ENCODE measurements at places on chromosomes 3 and 15.
A peak's percentile ranks its signal among the peaks of the same experiment; 100 is the strongest.

DNA sequence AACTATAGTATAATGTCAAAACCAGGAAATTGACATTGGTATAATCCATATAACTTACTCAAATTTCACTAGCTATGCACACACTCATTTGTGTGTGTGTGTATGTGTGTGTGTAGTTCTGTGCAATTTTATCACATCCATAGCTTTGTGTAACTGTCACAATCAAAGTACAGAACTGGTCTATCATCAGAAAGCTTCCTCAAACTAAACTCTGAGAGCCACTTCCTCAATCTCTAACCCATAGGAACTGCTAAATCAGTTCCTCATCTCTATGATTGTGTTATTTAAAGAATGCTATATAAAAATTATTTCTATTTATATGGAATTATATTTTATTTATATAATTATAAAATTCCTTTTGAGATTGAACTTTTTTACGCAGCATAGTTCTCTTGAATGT lies 18.1 kb downstream of the LNP1 start:
- no peak for DNase-seq

- DNase-seq = no peak
Measured at GRCh38 chr3:171339598-171339997, 120.6 kb downstream of the TNIK start.

- peak; percentile 97 for DNase-seq
Measured at GRCh38 chr15:85494048-85494777, 113.8 kb downstream of the AKAP13 start.

GRCh38 chr3:10757821-10758130 lies 58.3 kb upstream of the SLC6A11 start:
- no peak for DNase-seq

DNA sequence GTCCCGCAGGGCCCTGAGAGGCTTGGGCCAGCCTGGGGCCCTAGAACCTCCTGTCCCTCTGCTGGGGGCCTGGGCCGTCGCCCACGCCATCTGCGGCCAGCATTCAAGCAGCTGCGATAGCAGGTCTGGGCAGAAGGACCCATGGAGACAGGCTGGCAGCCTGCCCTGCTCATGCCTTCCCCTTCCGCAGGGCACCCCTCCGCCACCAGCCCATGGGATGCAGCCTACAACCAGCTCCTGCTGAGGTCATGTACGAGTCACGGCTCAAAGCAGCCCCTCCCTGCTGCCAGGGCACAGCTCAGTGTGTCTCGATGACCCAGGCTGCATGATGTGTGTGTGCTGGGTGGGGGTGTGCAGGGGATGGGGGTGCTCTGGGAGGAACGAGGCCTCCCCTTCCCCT lies 27.8 kb downstream of the DUSP7 start:
- no peak for DNase-seq

DNA sequence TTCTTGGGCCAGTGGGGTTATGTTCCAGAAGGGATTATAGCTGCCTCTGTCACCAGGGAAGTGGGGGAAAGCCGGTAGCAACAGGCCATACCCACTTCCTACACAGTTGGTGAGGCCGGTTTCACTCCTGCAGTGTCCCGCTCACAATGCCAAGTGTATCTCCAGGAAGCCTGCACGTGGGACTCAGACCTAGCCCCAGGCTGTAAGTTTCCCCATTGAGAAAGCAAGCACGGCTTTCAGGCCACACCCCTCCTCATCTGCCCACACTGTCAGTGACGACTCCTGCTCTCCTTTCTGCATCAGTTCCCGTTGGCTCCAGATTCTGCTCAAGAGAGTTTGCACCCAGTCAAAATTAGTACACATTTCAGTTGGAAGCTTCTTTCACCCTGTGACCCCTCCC lies 51.6 kb upstream of the CPOX start:
- no peak for DNase-seq

GRCh38 chr3:191369616-191370010 lies 39.3 kb upstream of the UTS2B start:
- DNase-seq = no peak

DNA sequence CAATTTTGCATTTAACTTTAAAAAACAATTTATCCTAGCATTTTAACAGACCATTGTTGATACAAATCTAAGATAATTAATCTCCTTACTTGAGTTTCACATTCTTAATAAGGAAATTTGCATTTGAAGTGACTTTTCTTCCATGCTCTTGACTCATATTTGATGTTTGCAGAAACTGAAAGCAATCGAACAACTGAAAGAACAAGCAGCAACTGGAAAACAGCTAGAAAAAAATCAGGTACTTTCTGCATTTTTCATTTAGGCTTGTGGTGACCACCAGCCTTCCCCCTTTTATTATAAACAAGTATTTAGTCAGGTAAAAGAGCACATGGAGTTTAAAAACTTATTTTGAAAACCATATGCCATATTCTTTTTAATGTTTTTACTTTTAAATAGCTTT lies 20.1 kb upstream of the SELENOT start:
- no peak for DNase-seq

DNA sequence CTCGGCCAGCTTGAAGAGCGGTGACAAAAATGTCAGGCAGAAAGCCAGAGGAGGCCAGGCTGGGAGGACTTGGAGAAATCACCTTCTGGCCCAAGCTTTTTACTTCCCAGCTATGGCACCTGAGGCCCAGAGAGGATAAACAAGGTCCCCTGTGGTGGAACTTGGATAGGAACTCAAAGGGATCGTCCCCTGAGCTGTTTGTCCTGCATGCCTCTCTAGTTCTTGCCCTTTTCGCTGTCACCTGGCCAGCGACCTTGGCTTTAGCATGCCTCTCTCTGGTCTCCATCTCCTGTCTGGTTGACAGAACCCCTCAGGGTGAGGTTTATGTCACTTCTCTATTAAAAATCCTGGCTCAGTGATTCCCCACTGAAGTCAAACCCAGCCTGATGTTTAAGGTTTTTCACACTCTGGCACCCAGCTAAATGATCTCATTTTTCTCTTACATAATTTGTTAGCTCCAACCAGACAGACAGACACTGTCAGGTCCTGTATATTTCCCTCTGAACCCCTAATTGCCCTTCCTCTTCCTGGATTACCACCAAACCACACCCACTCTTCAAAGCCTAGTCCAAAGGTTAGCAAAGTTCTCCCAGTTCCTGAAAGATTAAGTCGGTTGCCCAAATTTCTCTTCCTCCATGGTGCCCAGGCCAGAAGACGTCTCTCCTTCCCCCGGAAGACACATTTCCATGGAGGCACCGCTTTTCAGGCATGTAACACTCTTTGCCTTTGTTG lies 169.1 kb downstream of the FAM43A start:
- DNase-seq = no peak

DNA sequence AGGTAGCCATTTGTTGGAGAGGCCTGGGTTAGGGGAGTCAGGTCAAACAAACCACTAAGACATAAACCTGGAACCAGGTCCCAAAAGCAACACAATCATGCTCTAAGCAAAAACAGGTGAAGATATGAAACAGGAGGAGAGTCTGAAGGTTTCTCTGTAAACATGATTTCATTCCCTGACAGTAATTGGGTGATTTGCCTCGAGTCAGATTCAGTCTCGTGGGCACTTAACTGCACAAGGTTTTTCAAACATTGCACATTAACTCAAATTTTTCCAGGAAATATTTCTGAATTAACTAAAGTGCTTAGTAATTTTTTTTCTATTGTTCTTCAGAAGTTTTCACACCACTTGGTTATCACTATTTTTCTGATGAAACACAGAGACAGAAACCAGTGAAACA lies 27.8 kb downstream of the RORA start:
- DNase-seq = no peak

- DNase-seq = no peak
Measured at GRCh38 chr3:130488288-130488687, 28.7 kb upstream of the COL6A6 start.

- DNase-seq = no peak
Measured at GRCh38 chr3:41716471-41716870, 245.4 kb downstream of the ULK4 start.

GRCh38 chr3:194285850-194286197 lies 65.3 kb downstream of the CPN2 start:
- DNase-seq = no peak

All from kidney capillary endothelial cell (primary cell).